Neural progenitor cell (in vitro differentiated cells): ENCODE measurements at places on chromosomes 11 and 22. TPM values are rescaled to one million over a fixed set of nuclear protein-coding genes. Genes with fewer than 3 reads are reported as not detected.

Gene OSBP2
- total RNA-seq: 0.58 and 2.4 TPM in 2 replicates

Gene PATZ1
- total RNA-seq: 28.6 and 55.3 TPM in 2 replicates

Gene PARVA
- total RNA-seq: 13.6 and 15.3 TPM in 2 replicates

Gene KCTD14
- total RNA-seq: 4.3 and 5.3 TPM in 2 replicates

Gene APOBEC3B
- not detected in 2 replicates for total RNA-seq

Gene ANO5
- 9.9 and 16.5 TPM in 2 replicates for total RNA-seq

Gene PDE2A
- total RNA-seq: 0.11 and 2.3 TPM in 2 replicates

Gene CD3D
- not detected in 2 replicates for total RNA-seq

Gene ZNF74
- total RNA-seq: 19.4 and 54.0 TPM in 2 replicates

Gene PLAAT4
- not detected in 2 replicates for total RNA-seq

Gene TRIM6
- total RNA-seq: 7.1 and 7.4 TPM in 2 replicates

Gene CYTH4
- total RNA-seq: not detected in 2 replicates
